ENCODE measurements at places on chromosomes 5 and 9.

DNA sequence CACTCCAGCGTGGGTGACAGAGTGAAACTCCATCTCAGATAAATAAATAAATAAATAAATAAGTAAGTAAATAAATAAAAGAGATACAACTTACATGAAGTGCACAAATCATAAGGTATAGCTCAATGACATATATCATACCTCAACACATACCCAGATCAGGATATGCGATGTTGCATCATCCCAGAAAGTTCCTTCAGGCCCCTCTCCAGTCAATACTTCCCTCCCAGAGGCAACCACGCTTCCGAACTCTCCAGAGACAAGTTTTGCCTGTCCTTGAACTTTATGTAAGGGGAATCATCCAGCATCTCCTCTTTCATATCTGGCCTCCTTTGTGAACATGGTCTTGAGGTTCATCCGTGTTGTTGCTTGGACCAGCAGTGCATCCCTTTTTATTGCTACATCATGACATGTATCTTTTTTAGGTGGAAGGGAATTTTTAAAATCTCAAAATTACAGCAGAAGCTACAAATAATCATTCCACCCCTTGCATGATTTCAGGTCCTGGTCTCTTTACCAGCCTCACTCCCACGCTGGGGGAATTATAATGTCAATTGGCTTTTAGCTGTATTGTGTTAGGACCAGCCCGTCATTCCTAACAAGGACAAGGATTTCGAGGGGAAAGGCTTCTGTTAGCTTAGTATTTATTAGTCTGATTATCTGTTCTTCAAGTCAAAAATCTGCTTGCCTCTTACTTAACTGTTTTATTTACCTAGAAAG, 32.9 kb upstream of the AOPEP start:
- no peak for DNase-seq

DNA sequence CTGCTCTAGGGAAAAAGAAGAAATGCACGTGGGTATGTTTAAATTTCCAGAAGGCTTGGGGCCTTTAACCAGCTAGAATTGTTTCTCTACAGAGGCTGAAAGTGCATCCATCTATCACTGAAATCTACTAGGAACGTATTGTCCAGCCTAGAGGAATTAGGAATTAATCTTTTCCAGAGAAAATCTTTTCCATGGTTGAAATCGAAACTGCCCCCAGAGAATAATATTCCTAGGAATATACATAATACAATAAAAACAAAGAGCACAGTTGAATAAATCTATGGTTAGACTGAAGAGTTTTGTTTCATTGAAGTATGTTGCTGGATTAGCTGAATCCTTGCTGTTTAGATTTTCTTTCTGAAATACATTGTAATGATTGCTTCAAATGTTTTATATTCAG, 378.5 kb downstream of the PLK2 start:
- no peak for DNase-seq

DNA sequence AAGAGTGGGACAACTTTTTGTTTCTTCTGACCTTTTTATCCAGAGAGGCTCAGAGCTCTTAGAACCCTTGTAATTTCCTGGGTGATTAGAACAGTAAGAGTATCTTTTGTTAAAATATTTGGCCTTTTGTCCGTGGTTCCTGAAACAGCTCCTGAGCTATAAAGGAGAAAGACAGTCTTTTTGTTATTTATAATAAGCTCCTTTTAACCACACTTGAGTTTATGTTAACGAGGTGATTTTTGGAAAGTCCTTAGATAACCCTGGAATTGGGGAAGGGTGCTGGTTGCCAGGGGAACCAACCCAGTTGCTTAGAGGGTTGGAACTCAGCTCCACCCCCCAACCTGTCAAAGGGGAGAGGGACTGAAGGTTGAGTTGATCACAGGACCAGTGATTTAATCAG, 4.8 kb downstream of the ZNF483 start:
- DNase-seq, result no peak

GRCh38 chr9:135105938-135106491, 18.5 kb downstream of the OLFM1 start:
- DNase-seq, result no peak

DNA sequence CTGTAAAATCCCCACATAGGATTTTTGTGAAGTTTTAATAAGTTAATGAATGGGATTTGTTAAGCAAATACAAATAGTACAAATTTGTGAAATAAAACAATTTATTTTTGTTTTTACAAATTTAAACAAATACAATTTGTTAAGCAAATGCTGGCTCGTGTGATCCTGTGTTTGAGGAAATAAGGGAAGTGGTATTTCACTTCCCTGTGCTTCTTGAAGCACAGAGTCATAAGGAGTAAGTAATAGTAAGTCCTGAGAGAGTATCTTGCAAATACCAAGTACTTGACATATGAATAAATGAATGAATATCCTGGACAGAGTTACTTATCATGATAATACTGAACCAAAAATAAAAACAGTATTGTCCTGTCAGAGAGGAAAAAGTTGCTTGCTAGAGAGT, 9.1 kb downstream of the SMIM3 start:
- DNase-seq, result no peak

- no peak for DNase-seq
These were observed 6.3 kb downstream of the DOLK start for GRCh38 chr9:128940946-128941755.

DNA sequence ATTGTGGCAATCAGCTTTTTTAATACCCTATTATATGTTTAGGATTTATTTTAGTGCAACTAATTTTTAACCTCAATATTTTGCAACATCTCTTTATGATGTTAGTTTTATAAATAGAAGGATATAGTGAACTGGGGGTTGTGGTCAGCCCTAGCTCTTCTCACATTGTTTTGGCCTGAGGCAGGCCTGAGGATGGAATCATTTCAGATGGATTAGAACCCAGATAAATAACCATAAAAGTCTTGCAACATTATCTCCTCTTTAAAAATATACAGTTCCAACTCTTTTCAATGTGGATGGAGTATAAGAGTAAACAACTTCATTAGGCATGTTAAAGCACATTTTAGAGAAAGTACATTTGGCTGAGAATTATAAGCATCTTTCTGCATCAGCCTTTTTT, 522.7 kb downstream of the NR2F1-AS1 start:
- peak; percentile 93 for DNase-seq

DNA sequence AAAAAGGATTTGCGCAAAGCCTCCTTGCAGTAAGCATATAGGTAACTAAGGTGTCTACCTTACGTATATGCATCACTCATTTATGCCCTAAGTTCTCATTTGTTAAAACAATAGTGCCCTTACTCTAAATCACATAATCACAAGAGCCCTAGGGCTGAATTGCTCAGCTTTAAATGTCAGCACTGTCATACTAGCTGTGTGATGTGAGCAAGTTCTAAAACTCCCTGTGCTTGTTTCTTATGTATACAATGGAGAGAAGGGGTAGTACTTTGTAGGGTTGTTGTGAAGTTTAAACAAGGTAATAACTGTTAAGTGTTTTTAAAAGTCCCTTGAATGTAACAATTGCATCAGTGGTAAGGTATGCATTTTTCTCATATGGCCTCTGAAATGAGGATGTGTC, 169.5 kb upstream of the DMRT1 start:
- no peak for DNase-seq

DNA sequence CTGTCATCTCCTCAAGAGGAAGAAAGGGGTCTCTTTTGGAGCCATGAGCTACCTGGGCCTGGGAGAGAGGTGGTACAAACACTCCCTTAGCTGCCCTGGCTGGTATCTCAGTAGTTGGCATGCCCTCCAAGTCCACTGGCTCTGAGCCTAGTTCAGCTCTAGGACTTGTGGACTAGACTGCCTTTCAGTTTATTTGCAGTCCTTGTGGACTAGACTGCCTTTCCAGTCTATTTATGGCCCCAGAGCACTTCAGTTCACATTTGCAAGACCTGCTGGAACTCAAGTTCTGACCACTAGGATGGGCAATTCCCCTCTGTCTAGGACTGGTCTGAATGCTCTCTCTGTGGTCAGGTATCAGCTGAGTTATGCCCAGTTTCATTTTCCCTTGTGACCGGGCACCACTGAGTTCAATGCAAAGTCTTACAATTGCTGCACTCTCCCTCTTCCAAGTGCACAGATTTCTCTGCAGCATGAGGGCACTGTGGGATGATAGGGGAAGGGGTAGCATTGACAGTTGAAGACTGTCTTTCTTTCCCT, 1019.0 kb downstream of the TAF11L14 start:
- no peak for DNase-seq

DNA sequence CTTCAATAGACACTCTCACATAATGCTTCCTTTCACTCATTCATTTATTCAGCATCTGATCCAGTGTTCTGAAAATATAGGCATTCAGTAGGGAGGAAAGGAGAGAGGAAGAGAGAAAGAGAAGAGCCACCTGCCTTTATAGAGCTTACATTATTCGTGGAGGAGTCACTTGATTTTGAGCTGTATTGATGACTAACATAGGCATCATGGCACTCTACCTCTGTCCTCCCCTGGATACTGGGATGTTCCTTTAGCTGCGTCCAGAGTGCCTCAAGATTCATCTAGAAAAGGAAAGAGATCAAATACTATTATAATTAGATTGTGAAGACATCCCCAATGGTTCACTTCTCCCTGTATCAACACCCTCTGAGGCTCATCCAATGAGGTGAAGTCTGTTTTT, 345.1 kb downstream of the SPATA31D1 start:
- DNase-seq, result no peak

DNA sequence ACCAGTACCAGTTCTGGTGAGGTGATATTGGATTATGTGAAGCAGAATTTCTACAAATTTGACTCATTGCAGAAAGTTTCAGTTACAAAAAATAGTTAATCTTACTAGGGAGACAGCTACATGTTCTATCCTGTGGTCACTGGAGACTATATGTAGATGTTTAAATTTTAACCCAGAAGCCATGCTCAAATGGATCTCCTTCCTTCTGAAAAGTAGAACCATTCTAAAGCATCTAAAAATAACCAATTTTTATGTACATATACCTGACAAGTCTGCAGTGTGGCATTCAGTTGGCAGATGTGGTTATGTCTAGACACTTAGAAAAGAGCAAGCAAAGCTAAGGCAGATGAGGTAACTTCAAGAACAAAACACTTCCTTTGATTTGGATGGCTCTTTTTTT, 65.5 kb upstream of the POU4F3 start:
- no peak for DNase-seq

DNA sequence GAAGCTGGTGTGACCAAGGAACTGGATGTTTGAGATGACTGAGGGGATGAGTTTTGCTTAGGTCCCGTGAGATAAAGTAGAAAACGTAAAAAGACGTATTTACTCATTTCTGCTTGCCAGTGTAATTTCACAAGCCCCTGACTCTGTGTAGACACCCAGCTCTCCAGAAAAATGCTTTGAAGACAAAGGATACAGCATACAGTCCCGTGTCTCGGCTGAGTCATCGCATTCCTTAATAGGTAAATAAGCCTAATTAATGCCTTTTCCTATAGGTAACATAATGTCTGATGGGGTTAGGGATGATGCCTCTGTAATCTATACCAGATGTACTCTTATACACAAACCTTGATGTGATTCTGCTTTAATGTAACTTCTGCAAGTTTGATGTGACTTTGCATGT, 20.2 kb downstream of the S100Z start:
- DNase-seq, result peak; percentile 48

- DNase-seq, result peak; percentile 41
These were observed 79.9 kb upstream of the FBXL17 start for GRCh38 chr5:108461628-108462367.

DNA sequence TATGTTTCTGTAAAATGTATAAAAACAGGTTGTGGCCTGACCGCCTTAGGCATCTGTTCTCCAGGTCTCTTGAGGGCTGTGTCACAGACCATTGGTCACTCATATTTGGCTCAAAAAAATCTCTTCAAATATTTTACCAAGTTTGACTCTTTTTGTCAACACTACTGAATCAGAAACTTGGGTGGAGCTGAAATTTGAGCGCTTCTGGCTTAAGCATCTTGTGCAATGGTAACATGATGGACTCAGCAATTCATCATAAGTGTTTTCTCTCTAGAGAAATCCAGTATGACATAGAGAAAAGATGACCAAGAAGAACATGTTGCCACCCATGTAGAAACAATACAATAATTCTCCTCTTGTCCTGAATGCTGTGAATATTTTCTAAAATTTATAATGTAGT, 387.9 kb downstream of the MAT2B start:
- no peak for DNase-seq

- DNase-seq, result no peak
These were observed 41.1 kb downstream of the GCNT1 start for GRCh38 chr9:76500061-76500460.

- peak; percentile 63 for DNase-seq
These were observed 35.4 kb downstream of the UBE2R2 start for GRCh38 chr9:33852216-33852826.

- DNase-seq, result no peak
These were observed 26.4 kb upstream of the ADAMTSL1 start for GRCh38 chr9:18447541-18447940.

GRCh38 chr9:85639675-85640186, 102.0 kb downstream of the AGTPBP1 start:
- no peak for DNase-seq

GRCh38 chr9:28915202-28915930, 1342.1 kb upstream of the C9orf72 start:
- no peak for DNase-seq

GRCh38 chr5:79509244-79509885, 4.6 kb downstream of the HOMER1 start:
- no peak for DNase-seq

DNA sequence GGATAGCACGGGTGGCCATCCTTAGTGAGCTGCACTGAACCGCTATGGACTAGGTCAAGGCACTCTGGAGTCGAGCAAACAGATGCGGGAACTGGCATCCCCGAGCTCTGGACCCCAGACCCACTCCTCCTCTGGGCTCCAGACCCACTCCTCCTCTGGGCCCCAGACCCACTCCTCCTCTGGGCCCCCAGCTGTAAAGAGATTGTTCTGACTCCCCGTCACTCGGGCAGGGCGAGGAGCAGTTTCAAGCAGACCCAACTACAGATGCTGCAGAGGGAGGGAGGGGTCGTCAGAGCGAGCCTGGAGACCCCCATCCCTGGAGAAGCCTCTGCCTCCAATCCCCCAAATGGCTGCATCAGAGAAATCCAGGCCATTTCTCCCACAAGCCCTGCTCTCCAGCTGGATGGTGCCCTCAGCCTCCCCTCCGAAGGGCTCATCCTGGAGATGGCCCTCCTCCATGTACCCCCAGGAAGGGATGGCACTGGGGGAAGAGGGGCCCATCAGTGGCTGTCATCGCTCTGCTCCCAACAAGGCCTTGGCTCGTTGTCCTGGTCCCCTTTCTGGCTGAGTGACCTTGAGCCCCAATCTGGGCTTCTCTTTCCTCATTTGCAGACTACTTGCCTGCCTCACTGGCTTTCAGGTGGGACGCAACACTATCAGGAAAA, 38.7 kb downstream of the DUSP1 start:
- DNase-seq, result no peak
